ENCODE measurements at places on chromosomes 1 and 21.

- no peak for DNase-seq
- no peak overlapping the region for H3K4me3 ChIP-seq
- no peaks in the 10 kb centered on the region for H3K36me3 ChIP-seq
Measured at GRCh38 chr1:192627901-192628300, 8.0 kb upstream of the RGS13 start.

DNA sequence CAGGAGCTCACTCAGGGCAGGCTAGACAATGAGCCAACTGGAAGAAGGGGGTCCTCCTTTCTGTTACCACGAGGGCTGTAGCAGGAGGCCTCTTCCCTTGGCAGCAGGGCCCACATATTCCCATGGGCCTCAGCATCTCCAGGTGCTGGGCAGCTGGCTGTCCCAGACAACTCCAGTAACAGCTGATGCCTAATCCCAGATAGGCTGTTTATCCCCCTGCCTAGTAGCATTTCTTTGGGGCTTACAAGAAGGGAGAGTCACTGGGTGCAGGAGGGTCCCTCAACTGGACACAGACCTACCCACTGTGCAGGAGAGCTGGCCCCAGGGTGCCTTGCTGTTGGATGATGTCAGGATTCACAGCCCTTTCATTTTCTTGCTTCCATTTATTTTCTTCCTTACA, 278.2 kb downstream of the DSCAM start:
- H3K27ac ChIP-seq, result no peak overlapping the region
- DNase-seq, result no peak
- no peaks in the 10 kb centered on the region for H3K4me1 ChIP-seq
- H3K36me3 ChIP-seq, result no peaks in the 10 kb centered on the region

- H3K4me1 ChIP-seq, result no peaks in the 10 kb centered on the region
- no peaks in the 10 kb centered on the region for H3K36me3 ChIP-seq
- H3K4me3 ChIP-seq, result no peak overlapping the region
- no peak for DNase-seq
- no peaks in the 10 kb centered on the region for H3K27me3 ChIP-seq
Measured at GRCh38 chr1:182909578-182909977, 43.4 kb downstream of the SHCBP1L start.

- no peaks in the 10 kb centered on the region for H3K4me1 ChIP-seq
- no peak for DNase-seq
- no peaks in the 10 kb centered on the region for H3K27me3 ChIP-seq
- no peaks in the 10 kb centered on the region for H3K36me3 ChIP-seq
Measured at GRCh38 chr1:221782477-221782876, 40.6 kb upstream of the DUSP10 start.

- DNase-seq, result no peak
- no peak overlapping the region for H3K27ac ChIP-seq
- no peak overlapping the region for H3K4me3 ChIP-seq
- peaks cover 7% of the 10 kb centered on the region for H3K36me3 ChIP-seq
- H3K27me3 ChIP-seq, result no peaks in the 10 kb centered on the region
Measured at GRCh38 chr21:41859297-41859980, 19.7 kb downstream of the PRDM15 start.

DNA sequence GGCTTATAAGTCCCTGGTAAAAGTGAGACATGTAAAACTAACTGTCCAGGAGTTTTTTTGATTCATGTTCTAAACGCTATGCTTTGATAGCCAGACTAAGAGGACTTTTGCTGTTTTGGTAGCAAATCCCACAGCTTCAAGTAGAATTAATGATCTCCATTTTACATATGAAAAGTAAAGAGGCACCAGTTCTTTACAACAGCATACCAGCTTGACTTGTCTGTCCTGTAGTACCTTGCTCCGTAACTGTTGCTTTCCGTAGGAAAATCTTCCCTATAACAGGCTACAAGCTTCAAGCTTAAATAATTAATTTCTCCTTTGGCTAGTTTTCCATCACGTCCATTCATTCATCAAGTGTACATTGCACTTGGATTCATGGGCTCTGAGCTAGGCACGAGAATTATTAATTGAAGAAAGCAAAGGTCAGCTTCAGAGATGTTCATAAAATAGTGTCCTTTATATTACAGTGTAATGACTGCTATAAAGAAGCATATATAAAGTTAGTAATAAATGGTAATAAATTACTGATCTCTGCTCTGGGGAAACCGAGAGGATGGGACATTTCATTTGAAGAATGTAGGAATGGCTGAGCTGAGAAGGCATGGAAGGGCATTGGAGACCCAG, 29.2 kb downstream of the B3GALT5 start:
- H3K27me3 ChIP-seq, result no peaks in the 10 kb centered on the region
- no peak overlapping the region for H3K4me3 ChIP-seq
- H3K4me1 ChIP-seq, result peaks cover 11% of the 10 kb centered on the region
- no peak overlapping the region for H3K27ac ChIP-seq
- peaks cover 2% of the 10 kb centered on the region for H3K36me3 ChIP-seq
- no peak for DNase-seq

- H3K4me1 ChIP-seq, result peaks cover 26% of the 10 kb centered on the region
- DNase-seq, result no peak
- H3K36me3 ChIP-seq, result peaks cover under 1% of the 10 kb centered on the region
- no peak overlapping the region for H3K4me3 ChIP-seq
- no peaks in the 10 kb centered on the region for H3K27me3 ChIP-seq
- no peak overlapping the region for H3K27ac ChIP-seq
Measured at GRCh38 chr1:205316161-205316566, 5.4 kb downstream of the NUAK2 start.

GRCh38 chr1:55064071-55064581, 24.8 kb downstream of the PCSK9 start:
- H3K4me1 ChIP-seq, result no peaks in the 10 kb centered on the region
- H3K27ac ChIP-seq, result no peak overlapping the region
- H3K36me3 ChIP-seq, result peaks cover 35% of the 10 kb centered on the region
- no peaks in the 10 kb centered on the region for H3K27me3 ChIP-seq
- no peak for DNase-seq

GRCh38 chr1:234258071-234258470, 115.2 kb upstream of the COA6 start:
- no peak overlapping the region for H3K4me3 ChIP-seq
- H3K27me3 ChIP-seq, result no peaks in the 10 kb centered on the region
- H3K4me1 ChIP-seq, result no peaks in the 10 kb centered on the region
- H3K27ac ChIP-seq, result no peak overlapping the region
- no peak for DNase-seq
- H3K36me3 ChIP-seq, result no peaks in the 10 kb centered on the region

GRCh38 chr1:54017979-54018378, at the start of gene LDLRAD1:
LDLRAD1 (minus strand) TSS chr1:54018186; CDS start chr1:54018112, 74 bp downstream.
- no peak within 1 kb of the TSS for H3K4me3 ChIP-seq
- DNase-seq, result no peak
- H3K27me3 ChIP-seq, result no peaks in the 10 kb centered on the region
- no peak within 1 kb of the TSS for H3K27ac ChIP-seq
- H3K4me1 ChIP-seq, result no peaks in the 10 kb centered on the region
- no peaks in the 10 kb centered on the region for H3K36me3 ChIP-seq

- no peak overlapping the region for H3K4me3 ChIP-seq
- no peaks in the 10 kb centered on the region for H3K27me3 ChIP-seq
- peak; percentile 75 for DNase-seq
- H3K4me1 ChIP-seq, result peaks cover 10% of the 10 kb centered on the region
Measured at GRCh38 chr1:58031416-58031815, 515.1 kb downstream of the OMA1 start.

GRCh38 chr1:238152119-238152518, 261.4 kb upstream of the ZP4 start:
- no peaks in the 10 kb centered on the region for H3K36me3 ChIP-seq
- no peak for DNase-seq
- no peak overlapping the region for H3K4me3 ChIP-seq
- H3K27ac ChIP-seq, result no peak overlapping the region
- no peaks in the 10 kb centered on the region for H3K27me3 ChIP-seq

DNA sequence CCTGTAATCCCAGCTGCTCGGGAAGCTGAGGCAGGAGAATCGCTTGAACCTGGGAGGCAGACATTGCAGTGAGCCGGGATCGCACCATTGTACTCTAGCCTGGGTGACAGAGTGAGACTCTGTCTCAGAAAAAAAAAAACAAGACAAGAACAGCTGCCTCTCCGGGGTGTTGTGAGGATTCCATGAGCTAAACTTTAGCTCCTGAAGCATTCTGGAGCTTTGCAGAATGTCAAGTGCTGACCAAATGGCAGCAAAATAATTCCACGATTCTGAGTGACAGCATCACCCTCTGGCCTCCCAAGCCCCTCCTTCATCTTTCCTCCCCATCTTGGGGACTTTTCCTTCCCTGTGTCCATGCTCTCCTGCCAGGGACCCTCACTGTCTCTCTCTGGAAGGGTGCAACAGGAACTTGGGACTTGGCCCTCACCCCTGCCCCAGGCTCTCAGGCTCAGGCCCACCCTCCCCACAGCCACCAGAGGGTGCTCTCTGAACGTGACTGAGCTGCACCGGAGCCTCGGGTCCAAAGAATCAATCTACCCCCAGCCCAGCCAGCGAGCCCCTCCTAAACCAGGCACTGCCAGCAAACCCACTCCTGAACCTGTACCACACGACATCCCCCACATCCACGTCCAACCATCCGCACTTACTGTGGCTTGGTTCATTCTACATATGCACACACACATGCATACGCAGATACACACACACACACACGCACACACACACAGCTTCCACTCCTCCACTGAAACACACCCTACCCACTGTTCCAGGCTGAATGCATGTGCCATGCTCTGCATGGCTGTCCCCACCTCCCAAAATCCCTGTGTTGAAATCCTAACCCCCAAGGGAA, 45.7 kb downstream of the ACOT7 start:
- no peaks in the 10 kb centered on the region for H3K27me3 ChIP-seq
- no peak for DNase-seq
- no peak overlapping the region for H3K4me3 ChIP-seq
- no peaks in the 10 kb centered on the region for H3K36me3 ChIP-seq
- no peak overlapping the region for H3K27ac ChIP-seq

GRCh38 chr1:156499194-156499841, 1.3 kb downstream of the MEF2D start:
- H3K36me3 ChIP-seq, result no peaks in the 10 kb centered on the region
- H3K27me3 ChIP-seq, result no peaks in the 10 kb centered on the region
- peak overlapping the region; percentile 84 for H3K4me3 ChIP-seq
- peaks cover 19% of the 10 kb centered on the region for H3K4me1 ChIP-seq
- H3K27ac ChIP-seq, result no peak overlapping the region

DNA sequence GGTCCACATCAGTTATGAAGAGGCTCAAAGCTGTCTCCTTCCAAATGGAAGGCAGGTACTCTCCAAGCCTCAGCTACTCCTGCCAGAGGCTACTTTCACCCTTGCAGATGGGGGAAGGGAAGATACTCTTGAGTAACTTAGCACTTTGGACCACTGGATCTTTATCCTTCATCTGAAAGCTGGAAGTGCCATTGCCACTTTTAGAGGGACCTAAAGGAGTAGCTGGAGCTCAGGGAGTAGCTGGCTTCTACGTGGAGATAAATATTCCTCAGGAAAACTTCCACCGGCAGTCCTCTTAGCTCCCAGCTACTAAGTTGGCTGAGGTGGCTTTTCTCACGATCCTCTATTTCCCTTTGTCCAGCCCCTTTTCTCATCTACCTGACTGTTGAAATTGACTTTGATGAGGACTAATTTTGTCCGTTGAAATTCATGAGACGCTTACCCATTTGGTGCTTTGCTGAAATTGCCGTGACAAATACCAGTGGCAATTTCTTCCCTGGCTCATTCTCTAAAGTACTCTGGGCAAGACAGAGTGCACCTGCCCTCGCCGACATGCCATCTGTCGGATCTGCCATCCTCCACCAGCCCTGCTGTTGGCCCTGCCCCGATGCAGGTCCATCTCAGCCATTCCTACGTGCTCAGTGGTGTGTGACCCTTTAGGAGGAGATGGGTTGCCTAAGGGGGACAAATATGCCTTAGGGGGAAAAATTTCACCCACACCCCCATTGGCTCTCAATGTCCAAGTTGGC, 13.6 kb downstream of the IGSF21 start:
- no peak for DNase-seq
- H3K36me3 ChIP-seq, result no peaks in the 10 kb centered on the region
- no peaks in the 10 kb centered on the region for H3K27me3 ChIP-seq
- no peaks in the 10 kb centered on the region for H3K4me1 ChIP-seq
- no peak overlapping the region for H3K4me3 ChIP-seq
- no peak overlapping the region for H3K27ac ChIP-seq

GRCh38 chr1:114756949-114757454, 782 bp downstream of the CSDE1 start:
- H3K4me1 ChIP-seq, result no peaks in the 10 kb centered on the region
- no peaks in the 10 kb centered on the region for H3K36me3 ChIP-seq
- H3K4me3 ChIP-seq, result peak overlapping the region; percentile 60
- DNase-seq, result no peak

GRCh38 chr21:24055696-24056095, 1551.6 kb downstream of the MRPL39 start:
- H3K27ac ChIP-seq, result no peak overlapping the region
- H3K4me1 ChIP-seq, result no peaks in the 10 kb centered on the region
- no peaks in the 10 kb centered on the region for H3K27me3 ChIP-seq
- DNase-seq, result no peak
- no peak overlapping the region for H3K4me3 ChIP-seq

DNA sequence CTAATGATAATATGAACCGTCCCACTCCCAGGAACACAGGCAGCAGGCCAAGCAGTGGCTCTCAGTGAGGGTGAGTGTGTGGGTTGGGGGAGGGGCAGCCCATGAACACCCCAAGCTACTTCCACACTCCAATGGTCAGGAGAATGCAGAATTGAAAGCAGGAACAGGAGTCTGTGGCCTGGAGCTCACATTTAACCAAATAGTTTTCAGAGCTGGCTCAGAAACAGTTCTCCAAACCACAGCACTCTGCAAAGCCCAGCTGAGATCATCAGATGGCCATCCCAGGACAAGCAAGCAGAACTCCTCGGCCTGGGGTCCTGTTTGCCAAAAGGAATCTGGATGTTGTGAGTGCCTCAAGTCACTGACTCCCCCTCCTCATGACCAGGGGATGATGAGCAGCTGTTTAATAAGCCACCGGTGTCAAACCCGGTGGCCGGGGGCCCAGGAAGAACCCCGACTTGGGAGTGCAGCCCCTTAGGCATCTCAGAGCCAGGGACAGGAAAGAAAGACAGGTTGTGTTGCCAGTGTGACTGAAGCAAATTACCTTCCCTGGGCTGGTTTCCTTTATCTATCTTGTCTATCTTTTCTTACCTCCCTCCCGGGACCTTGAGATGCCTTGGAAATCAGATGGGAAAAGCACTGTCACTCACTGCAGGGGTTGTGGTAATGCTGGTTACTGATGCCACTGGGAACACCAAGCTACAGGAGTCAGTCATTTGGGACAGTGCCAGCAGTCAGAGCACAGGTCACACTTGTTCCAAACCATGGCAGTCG, 20.4 kb downstream of the DEGS1 start:
- no peak overlapping the region for H3K4me3 ChIP-seq
- H3K27me3 ChIP-seq, result no peaks in the 10 kb centered on the region
- H3K36me3 ChIP-seq, result no peaks in the 10 kb centered on the region
- no peak for DNase-seq
- H3K4me1 ChIP-seq, result peaks cover 1% of the 10 kb centered on the region

DNA sequence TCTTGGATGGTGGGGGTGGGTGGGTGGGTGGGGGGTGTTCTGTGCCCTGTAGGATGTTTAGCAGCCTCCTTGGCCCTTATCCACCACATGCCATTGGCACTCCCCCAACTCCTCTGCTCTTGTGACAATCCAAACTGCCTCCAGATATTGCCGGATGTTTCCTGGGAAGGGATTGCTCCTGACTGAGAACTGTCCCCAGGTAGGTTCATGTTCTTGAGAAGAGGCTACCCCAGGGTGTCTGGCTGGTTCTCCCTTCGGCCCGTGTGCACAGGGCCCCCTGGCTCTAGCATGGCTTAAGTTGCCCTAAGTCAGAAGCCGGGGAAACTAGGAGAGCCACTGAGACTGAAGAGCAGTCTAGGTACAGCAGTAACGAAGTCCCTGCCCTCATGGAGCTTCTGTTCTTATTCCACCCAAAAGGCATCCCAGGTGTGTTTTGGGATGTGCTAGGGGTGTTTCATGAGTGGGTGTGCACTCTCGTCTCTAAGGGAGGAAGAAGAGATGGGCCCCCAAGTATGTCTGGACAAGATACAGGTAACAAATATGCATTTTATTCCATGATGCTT, 19.8 kb upstream of the THRAP3 start:
- no peak for DNase-seq
- H3K4me1 ChIP-seq, result no peaks in the 10 kb centered on the region
- H3K36me3 ChIP-seq, result no peaks in the 10 kb centered on the region
- no peak overlapping the region for H3K4me3 ChIP-seq
